ENCODE measurements at places on chromosomes 12 and 14. TPM values are rescaled to one million over a fixed set of nuclear protein-coding genes. Genes with fewer than 3 reads are reported as not detected.
A peak's percentile ranks its signal among the peaks of the same experiment; 100 is the strongest.

- no peaks in the 10 kb centered on the region for H3K27me3 ChIP-seq
- no peaks in the 10 kb centered on the region for H3K4me1 ChIP-seq
- no peaks in the 10 kb centered on the region for H3K36me3 ChIP-seq
Measured at GRCh38 chr14:53534841-53535240, 381.7 kb upstream of the DDHD1 start.

Gene VWF
- 0.13 TPM for total RNA-seq

Gene SYCP3
- total RNA-seq, result 0.95 TPM

Gene AGAP2
- 71.8 TPM for total RNA-seq

GRCh38 chr14:92585981-92586937 lies 72.7 kb downstream of the RIN3 start:
- peak; percentile 52 for DNase-seq
- peaks cover 80% of the 10 kb centered on the region for H3K4me1 ChIP-seq
- H3K27me3 ChIP-seq, result no peaks in the 10 kb centered on the region
- peaks cover 4% of the 10 kb centered on the region for H3K36me3 ChIP-seq
- H3K4me3 ChIP-seq, result peak overlapping the region; percentile 2
- peak overlapping the region; percentile 92 for H3K27ac ChIP-seq

- peaks cover 20% of the 10 kb centered on the region for H3K27me3 ChIP-seq
- no peaks in the 10 kb centered on the region for H3K36me3 ChIP-seq
- no peak overlapping the region for H3K27ac ChIP-seq
- DNase-seq, result no peak
Measured at GRCh38 chr12:66232263-66232662, 43.2 kb downstream of the IRAK3 start.

GRCh38 chr14:38138473-38139138 lies 69.1 kb upstream of the SSTR1 start:
- no peaks in the 10 kb centered on the region for H3K36me3 ChIP-seq
- no peak for DNase-seq
- no peak overlapping the region for H3K27ac ChIP-seq
- H3K27me3 ChIP-seq, result no peaks in the 10 kb centered on the region
- no peak overlapping the region for H3K4me3 ChIP-seq

- H3K27me3 ChIP-seq, result no peaks in the 10 kb centered on the region
- H3K27ac ChIP-seq, result no peak overlapping the region
- no peak for DNase-seq
- no peaks in the 10 kb centered on the region for H3K36me3 ChIP-seq
- H3K4me1 ChIP-seq, result no peaks in the 10 kb centered on the region
Measured at GRCh38 chr14:71647086-71647784, 285.0 kb upstream of the RGS6 start.

DNA sequence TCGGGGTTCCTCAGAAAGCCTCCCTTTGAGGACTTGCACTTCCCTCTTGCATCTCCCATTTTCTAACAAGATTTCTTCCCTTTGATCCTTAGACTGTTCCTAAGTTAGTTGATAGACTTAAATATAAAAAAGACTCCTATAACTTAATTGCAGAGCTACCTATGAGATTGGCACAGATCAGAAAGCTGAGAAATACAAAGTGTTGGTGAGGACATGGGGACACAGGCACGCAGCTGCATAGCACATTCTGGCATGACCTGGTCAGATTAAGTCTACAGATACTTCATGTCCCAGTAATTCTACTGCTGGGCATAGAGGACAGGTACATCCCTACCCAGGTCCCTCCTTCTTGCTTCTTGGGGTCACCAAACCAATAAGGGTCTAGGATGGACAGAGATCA lies 141.7 kb upstream of the LHX5 start:
- peaks cover 34% of the 10 kb centered on the region for H3K27me3 ChIP-seq
- no peak overlapping the region for H3K4me3 ChIP-seq
- DNase-seq, result no peak
- H3K4me1 ChIP-seq, result no peaks in the 10 kb centered on the region

Gene TTC7B
- 2.4 TPM for total RNA-seq

DNA sequence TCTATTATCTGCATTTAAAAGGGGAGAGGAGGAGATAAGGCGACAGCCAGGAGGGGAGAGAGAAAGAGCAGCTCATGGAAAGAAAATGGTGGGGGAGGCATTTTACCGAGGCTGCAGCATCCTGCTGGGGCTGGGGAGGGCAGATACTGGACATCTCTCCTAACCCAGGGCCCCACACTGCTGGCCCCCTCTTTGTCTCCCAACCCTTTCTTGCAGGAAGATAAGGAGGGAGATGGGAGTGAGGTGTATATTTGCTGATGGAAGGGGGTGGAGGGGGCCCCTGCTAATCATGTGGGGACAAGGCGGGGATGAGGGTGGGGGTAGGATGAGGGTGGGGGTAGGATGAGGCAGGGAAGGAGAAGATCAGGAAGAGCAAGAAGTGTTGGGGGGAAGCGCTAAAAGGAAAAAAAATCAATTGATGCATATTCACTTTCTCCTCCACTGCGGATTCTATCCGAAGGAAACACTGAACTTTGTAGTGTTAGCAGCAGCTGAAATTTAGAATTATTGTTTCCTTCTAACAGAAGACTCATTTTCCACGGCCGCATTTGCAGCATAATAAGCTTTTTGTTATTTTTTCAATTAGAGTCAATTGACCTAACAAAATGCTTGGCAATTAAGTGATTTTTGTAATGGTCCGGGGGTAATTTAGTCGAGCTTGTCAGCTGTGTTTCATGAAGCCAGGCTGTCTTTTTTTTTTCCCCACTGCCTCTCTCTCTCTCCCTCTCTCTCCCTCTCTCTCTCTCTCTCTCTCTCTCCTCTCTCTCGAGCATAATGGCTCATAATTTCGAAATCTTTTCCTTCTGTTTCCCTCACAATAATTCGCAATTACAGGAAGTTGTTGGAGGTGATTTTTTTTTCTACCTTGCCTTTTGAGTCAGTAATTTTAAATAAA lies 1134.6 kb downstream of the BCL11B start:
- no peaks in the 10 kb centered on the region for H3K27me3 ChIP-seq
- H3K27ac ChIP-seq, result peak overlapping the region; percentile 61

Measured in T-cell (primary cell).